ACHN (cell line): ENCODE measurements at places on chromosomes 3 and 15.
A peak's percentile ranks its signal among the peaks of the same experiment; 100 is the strongest.

DNA sequence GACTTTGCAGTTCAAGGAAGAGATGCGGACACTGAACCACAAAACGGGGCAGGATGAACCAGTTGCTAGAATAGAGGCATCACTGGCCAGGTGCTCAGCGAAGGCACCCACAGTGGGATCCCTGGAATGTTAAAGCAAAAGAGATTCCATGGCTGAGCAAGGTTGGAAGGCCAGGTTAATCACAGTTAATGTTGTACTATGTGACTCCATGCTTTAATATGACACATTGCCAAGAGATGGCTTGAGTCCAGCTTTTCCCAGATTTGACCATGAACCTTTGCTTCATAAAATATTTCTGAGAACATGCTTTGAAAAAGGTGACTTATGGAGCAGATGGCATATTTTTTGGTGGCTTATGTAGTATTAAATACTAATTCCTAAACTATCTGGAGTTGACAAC lies 76.2 kb upstream of the CMTM7 start:
- no peak for DNase-seq

- no peak for DNase-seq
Measured at GRCh38 chr3:52524752-52525679, 8.6 kb downstream of the NT5DC2 start.

DNA sequence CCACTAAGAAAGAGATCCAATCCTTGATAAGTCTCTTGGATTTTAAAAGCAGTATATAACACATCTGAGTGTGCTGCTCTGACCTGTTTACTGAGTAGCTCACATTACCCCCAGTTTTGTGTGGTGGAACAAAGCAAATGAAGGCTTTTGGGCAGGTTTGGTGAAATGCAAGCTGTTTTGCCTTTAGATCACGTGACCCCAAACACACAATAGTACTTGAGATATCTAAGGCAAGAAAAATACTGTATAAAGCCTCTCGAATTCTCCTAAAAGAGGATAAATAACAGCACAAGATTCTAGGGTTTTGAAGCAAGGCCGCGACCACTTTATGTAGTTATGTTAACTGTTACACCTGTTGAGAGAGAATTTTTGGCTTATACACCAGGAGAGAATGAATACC lies 49.3 kb upstream of the TRIM42 start:
- no peak for DNase-seq

- no peak for DNase-seq
Measured at GRCh38 chr15:51313074-51313393, 25.4 kb downstream of the CYP19A1 start.

- DNase-seq, result peak; percentile 64
Measured at GRCh38 chr3:56314842-56315241, 153.4 kb downstream of the ERC2 start.

- DNase-seq, result no peak
Measured at GRCh38 chr3:37124435-37124834, 49.9 kb downstream of the LRRFIP2 start.

GRCh38 chr3:72137865-72138861 lies 353.2 kb upstream of the PROK2 start:
- no peak for DNase-seq

- no peak for DNase-seq
Measured at GRCh38 chr15:81723701-81724100, 322.1 kb downstream of the MEX3B start.

DNA sequence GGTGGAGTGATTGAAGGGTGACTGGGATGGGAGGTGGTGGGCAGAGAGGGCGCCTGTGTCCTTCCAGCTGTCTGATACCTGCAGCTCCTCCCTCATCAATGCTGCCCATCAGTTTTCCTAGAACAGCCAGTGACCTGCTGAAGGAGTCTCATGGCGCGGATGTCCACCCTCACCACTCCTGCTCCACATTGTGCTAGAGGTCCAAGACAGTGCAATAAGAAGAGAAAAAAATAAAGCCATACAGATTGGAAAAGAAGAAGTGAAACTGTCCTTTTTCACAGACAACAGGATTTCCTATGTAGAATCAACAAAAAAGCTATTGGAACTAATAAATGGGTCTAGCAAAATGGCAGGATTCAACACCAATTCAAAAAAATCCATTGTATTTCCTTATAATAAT lies 7.4 kb downstream of the ZDHHC19 start:
- DNase-seq, result no peak

DNA sequence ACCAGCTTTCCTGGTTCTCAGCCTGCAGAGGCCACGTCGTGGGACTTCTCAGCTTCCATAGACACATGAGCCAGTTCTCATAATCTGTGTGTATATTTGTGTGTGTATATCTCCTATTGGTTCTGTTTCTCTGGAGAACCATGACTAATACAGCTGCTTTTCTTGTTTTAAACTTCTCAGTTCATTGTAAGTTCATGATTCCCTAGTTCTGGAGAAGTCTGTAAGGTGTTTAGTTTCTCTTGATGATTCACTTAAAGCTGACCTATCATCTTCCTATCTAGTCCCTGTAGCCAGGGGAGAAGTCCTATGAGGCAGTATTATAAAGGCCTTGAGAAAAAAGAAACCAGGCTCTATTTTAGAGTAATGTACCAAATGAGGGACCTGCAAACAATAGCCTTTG lies 147.7 kb downstream of the RYR3 start:
- no peak for DNase-seq

- no peak for DNase-seq
Measured at GRCh38 chr15:47363653-47364052, 353.7 kb upstream of the SEMA6D start.

DNA sequence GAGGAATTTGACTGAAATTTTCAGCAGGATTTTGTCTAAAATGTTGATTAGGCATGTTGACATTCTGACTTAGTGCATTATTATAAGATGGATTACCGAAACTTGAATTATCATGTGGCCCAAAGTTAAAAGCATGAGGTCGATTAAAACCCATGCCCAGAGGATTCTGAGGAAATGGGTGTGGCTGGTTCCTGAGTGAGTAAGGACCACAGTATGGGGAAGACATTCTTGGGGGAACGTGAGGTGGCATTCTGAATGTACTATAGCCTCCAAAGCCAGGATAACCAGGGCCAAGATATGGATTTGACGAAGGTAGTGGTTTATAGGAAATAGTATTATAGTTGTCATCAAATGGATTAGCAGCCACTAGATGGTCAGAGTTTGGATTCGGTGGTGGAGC lies 38.7 kb upstream of the DNAAF4 start:
- DNase-seq, result no peak

DNA sequence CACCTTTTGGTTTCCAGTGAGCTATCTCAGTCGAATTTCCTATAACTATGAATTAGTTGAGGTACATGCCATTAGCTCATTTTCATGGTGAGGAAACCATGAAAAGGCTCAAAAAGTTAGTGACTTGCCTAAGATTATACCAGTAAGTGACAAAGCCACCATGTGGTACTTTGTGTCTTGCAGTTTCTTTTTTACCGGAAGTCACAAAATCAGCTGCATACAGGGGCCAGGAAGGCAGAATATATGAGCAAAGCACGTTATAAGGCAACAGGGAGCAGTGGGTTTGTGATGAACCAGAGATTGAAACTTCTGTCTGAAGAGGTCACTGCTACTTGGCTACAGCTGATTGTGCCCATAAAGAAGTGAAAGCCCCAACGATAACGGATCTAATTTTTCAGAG lies 50.3 kb downstream of the CMTM8 start:
- DNase-seq, result no peak

DNA sequence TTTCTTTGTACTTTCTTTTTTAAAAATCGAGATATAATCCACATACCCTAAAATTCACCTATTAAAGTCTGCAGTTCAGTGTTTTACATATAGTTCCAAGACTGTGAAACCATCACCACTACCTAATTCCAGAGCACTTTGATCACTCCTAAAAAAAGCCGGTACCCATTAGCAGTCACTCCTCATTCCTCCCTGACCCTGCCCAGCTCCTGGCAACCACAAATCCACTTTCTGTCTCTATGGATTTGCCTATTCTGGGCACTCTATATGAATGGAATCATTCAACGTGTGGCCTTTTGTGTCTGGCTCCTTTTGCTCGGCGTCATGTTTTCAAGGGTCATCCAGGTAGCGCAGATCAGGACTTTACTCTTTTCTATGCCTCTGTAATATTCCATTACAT lies 17.3 kb downstream of the TRPM1 start:
- DNase-seq, result no peak

DNA sequence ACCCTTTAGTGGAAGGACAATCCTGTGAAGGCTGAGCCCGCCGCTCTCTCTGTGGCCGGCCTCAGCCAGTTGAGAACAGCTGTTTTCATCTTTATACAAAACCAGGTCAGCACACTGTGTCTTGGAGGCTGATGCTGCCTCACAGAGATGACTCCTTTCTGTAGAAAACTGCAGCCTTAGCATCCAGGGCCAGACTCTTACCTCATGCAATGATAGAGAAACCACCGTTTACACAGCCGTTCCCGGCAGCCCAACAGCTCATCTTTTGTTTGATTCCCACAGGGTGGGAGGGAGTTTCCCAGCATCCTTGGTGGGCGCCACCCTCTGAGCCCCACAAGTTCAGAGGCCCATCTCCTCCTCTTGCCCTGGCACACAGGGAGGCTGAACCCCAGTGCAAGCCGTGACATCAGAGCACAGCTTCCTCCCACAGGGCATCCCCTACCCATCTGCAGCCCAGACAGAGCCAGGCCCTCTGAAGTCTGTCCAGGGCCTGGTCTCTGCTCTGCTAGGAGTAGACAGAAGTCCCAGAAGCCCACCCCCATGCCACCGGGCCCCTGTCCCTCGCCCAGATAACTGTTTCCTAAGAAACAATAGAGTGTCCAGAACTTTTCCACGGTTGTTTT lies 105.0 kb downstream of the LRRK1 start:
- no peak for DNase-seq

DNA sequence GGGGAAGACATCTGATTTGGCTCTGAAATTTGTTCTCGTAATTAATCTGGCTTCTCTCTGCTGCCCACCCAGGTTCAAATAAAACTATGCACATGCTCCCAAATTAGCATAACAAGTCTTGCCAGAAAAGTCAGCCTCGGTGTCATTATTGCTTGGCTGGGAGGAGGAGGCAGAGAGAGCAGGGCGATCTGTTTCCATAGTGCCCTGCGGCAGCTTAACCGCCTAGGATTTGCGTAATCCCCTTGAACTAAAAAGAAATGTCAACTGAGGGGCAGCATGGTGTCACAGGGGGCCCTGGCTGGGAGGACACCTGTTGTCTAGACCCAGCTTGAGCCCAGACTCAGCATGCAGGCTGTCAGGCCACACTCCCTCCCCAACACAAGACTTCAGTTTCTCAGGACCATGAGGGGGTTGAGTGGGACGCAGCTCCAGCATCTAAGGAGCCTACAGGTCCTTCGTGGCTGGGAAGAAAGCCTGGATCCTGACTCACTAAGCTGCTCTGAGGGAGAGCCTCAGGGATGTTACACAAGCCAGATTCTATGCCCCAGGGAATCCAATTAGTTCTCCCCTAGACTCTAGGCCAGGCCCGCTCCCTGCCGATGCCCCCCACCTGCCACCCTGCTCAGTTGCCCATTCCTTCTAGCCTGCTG lies 17.3 kb downstream of the MRPS11 start:
- no peak for DNase-seq

- peak; percentile 46 for DNase-seq
Measured at GRCh38 chr3:158105119-158105709, 1.0 kb downstream of the SHOX2 start.

- DNase-seq, result peak; percentile 51
Measured at GRCh38 chr3:45145681-45146614, at the start of gene CDCP1. CDCP1 (minus strand) TSS chr3:45146378; CDS start chr3:45146287, 91 bp downstream.

GRCh38 chr15:77507143-77507897 lies 86.6 kb downstream of the HMG20A start:
- DNase-seq, result no peak

DNA sequence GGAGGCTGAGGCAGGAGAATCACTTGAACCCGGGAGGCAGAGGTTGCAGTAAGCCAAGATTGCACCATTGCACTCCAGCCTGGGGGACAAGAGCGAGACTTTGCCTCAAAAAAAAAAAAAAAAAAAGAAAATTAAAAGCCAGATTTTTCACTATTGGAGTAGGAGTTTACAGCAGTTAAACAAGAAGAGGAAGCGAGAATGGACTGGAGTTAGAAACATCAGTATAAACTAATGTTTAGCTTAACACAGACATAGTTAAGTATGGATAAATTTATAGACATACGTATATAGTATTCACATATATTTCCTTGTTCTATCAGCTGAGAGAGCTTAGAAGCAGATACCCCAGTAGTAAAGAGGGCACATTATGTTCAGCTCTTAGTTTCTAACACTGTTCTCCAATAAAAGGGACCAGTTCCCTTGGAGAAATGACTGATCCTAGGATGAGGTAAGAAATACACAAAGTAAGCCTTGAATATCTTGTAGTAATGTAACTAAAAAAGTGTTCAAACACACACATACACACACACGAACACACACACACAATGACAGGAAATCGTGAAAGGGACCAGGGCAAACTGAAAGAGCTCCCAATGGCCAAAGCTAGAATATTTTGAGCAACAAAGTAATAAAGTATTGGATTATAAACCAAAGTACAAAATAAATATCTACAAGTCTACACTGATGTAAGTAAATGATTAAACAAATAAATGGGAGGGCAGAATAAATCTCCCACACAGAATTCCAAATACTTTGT lies 25.1 kb downstream of the PIK3CB start:
- DNase-seq, result no peak

GRCh38 chr3:11642431-11643191 lies 1.1 kb downstream of the VGLL4 start:
- DNase-seq, result peak; percentile 74

DNA sequence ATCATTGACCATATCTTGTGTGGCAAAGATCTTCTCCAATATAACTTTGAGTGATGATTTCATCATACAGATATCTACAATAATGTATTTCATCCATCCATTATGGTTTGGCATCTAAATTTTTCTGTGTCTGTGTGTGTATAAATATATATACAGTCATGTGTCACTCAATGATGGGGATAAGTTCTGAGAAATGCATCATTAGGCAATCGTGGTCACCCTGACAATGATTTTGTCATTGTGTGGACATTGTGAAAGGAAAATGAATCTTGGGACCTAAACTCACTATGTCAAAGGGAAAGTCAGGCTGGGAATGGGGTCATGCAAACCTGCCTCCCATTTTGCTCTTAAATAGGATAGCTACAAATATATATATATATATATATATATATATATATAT lies 12.4 kb downstream of the CFAP161 start:
- DNase-seq, result no peak

DNA sequence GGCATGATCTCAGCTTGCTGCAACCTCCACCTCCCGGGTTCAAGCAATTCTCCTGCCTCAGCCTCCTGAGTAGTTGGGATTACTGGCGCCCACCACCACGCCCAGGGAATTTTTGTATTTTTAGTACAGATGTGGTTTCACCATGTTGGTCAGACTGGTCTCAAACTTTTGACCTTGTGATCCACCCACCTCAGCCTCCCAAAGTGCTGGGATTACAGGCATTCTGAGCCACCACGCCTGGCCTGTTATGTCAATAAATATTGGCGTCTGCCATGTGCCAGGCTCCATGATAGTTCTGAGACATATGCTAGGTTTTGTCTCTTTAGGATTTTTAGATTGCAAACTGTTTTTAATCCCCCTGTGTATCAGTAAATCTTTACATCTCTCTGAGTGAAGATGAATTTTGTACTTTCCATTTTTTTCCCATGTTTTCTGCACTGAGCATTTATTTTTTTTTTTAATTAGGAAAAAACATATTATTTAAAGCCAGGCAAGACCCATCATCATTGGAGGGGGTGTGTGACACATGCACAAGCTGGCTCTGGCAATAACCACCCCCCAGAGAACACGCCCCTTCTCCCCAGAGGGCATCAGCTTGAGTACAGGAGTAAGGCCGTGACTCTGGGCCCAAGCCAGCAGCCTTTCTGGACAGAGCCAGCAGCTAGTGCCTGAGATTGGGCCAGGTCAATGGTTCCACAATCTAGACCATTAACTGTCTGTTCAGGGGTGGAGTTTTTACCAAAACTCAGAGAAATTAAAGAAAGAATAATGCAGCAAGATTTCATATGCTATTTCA lies 51.0 kb upstream of the ATP1B3 start:
- no peak for DNase-seq

GRCh38 chr3:163919154-163919553 lies 1159.1 kb downstream of the SI start:
- no peak for DNase-seq
